Body of pancreas (tissue), 4 donors: ENCODE measurements at places on chromosomes 3 and 15.

- DNase-seq = peak; percentile 93
Measured at GRCh38 chr3:134364061-134364935, 9.9 kb downstream of the AMOTL2 start.

DNA sequence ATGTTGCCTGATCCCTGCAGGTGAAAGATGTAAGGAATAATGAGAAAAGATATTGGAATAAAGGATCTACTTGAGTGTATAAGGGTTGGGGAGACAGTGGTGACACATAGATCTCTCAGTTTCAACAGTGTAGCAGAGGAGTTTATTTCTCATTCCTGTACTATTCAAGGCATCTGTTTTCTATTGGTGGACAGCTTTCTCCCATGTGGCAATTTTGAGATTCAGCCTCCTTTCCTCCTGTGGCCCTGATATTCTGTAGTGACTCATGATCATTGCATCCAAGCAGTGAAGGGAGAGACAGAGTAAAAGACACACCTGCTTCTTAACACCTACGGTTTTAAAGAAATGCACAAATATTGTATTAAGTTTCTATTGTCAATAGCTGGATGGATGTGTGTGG is 327.6 kb downstream of the GRM7 start:
- DNase-seq = no peak

DNA sequence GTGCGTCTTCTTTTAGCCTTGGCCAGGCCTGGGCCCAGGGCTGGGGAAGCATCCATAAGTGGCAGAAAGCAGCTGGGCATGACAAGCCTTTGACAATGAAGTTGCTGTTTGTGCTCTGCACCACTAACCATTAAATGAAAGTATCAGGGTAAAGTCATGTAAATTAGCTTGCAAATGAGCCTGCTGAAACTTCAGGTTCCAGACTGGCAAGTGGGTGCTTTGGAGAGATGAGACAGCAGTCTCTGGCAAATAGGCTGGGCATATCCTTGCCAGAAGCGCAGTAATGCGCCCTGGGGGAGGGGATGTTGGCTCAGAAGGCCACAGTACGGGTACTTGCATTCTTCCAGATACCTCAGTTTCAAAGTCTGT is 40.7 kb downstream of the RAB6B start:
- no peak for DNase-seq

- DNase-seq = no peak
Measured at GRCh38 chr15:58243070-58243469, 104.9 kb downstream of the AQP9 start.

DNA sequence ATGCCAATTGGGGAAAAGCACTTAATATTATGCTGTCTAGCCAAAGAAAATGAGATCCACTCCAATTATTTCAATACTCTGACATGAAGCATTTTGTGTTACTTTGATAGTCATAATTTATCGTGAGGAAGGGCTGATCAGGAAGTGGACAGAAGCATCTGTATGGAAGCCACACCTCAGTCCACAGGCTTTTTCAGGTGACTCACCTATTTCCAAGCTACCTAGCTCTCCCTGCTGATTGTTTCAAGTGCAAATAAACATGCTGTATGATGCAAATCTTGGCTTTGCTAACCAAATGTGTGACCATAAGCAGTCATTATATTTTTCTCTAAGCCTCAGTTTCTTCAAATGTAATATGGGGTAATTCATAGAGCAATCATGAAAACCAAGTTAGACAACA is 30.8 kb upstream of the CPB1 start:
- peak; percentile 56 for DNase-seq

GRCh38 chr15:95690631-95691340 is 639.7 kb upstream of the NR2F2 start:
- no peak for DNase-seq

DNA sequence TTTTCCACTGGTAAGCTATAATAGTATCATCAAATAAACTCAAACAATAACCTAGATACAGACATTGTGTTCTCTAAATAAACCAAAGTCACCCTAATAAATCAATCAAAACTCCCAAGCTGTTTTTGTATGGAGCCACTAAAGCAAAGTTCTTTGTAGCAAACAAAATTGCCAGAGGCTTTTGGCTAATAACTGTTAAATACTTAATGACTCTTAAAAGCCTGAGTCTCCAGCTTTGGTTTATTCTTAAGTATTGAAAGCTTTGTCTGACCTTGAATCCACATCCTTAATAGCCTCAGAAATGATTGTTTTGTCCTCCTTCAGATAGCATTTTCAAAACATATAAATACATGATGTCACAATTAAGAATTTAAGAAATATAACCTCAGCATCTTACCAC is 725.3 kb downstream of the SI start:
- no peak for DNase-seq

- no peak for DNase-seq
Measured at GRCh38 chr3:138879541-138880380, 45.0 kb upstream of the PIK3CB start.

DNA sequence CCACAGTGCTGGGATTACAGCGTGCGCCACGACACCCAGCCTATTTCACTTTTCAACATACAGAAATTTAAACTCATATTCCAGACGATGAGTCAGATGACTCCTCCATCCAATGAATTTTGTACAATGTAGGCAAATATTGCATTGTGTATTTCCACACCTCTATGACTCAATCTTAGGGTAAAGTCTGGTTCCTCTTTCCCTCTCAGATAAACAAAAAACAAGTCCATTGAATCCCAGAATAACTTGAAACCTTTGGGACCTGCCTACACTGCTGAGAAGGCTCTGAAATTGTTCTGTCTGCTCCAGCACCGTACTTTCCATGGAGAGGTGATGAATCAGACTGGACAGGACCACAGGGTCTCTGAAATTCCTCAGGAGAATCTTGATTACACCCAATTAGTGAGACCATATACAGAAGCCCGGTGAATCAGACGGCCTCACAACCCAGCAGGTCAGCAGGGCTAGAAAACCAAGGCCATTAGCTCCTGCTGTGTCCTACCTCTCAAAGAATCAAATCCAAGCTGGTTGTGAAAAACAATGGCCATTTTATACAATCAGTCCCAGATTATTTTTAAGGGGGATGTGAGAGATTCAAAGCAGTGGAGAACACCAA is 112.6 kb downstream of the ERC2 start:
- DNase-seq = no peak

- DNase-seq = peak; percentile 7
Measured at GRCh38 chr15:25171111-25171811, 216.5 kb downstream of the SNRPN start.

DNA sequence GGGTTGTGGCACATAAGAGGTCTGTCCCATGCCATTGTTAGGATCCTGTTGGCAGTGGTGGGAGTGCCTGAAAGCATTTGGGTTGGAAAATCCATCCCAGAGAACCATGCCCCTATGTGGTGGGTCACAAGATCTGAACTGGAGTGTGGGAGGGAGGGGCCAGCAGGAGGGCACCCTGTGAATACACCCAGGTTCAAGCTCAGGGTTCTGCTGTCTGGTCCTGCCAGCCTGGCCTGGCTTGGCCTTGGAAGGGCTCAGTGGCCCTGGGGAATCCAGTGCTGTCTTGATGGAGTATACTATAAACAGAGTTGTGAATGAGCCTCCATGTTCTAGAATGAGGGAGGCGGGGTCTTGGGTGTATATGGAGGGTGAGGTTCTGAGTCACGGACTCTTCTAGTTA is 11.8 kb downstream of the ANKDD1A start:
- DNase-seq = no peak

- peak; percentile 37 for DNase-seq
Measured at GRCh38 chr3:129723558-129724324, 117.3 kb upstream of the PLXND1 start.

- DNase-seq = no peak
Measured at GRCh38 chr15:73881579-73882320, 8.4 kb downstream of the TBC1D21 start.

- DNase-seq = no peak
Measured at GRCh38 chr3:1501406-1502115, 408.7 kb downstream of the CNTN6 start.

DNA sequence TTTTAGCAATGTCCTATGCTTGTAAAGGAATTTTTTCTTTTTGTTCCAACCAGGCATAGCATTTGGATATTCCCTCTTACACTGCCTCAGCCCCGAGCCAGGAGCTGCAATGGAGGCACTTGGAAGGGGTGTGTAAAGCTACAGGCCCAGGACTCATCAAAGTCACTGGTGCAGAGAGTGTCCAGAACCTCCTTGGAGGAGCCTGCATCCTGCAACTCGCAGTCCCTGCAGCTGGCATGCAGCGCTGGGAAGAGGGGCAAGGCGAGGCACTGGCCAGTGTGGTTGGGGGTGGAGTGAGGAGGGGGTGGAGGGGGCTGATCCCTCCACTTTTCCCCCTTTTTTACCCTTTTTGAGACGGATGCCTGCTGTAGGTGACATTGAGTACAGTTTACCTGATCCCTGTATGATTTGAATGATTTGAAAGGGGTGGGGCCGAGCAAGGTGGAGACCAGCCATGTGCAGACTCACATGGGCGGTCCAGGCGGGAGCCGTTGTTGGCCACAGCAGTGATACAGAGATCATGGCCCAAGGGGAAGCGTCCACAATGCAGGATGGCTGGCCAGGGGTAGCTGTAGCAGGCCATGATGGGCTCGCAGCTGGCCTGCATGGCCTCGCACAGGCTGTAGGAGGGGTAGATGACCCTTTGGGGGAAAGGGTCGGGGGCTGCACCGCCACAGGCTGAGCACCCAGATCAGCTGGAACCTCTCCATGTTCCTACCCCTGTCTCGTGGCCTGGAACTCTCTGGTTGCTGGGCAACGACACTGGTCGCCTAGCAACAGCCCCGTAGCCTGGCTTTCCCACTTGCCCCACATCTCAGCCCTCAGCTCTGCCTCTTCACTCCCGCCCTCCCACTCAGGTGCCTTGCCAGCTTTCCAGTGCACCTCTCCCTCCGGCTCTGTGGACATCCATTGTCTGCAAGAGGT is 7.9 kb downstream of the P4HTM start:
- DNase-seq = no peak

- DNase-seq = no peak
Measured at GRCh38 chr3:62370858-62371719, 2.3 kb downstream of the FEZF2 start.

DNA sequence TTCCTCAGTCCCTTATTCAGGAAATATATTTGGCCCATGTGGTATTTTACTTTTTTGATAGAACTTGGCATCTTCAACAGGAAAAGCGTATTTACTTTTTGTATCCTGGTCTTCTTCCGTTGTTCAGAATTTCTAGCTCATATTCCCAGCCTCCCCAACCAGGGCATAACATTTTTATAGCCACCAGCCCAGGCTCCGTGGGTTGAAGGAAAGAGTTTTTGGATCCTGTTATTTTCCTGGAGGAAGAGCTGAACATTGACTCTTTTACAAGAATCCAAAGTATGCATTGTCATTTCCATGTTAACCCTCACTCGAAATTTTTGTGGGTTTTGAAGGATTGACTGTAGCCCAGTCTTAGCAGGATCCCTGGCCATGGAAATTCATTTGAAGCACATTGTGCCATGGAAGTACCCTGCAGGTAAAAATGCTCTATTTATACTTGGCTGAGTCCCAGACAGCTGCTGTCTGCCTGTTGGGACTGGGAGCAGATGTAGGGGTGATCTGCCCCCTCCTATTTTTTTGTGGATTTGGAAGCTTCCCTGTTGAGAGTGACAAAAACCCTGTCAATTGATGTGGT is 98.8 kb downstream of the AKAP13 start:
- no peak for DNase-seq

- DNase-seq = peak; percentile 18
Measured at GRCh38 chr3:138180375-138181029, 5.8 kb upstream of the DBR1 start.

DNA sequence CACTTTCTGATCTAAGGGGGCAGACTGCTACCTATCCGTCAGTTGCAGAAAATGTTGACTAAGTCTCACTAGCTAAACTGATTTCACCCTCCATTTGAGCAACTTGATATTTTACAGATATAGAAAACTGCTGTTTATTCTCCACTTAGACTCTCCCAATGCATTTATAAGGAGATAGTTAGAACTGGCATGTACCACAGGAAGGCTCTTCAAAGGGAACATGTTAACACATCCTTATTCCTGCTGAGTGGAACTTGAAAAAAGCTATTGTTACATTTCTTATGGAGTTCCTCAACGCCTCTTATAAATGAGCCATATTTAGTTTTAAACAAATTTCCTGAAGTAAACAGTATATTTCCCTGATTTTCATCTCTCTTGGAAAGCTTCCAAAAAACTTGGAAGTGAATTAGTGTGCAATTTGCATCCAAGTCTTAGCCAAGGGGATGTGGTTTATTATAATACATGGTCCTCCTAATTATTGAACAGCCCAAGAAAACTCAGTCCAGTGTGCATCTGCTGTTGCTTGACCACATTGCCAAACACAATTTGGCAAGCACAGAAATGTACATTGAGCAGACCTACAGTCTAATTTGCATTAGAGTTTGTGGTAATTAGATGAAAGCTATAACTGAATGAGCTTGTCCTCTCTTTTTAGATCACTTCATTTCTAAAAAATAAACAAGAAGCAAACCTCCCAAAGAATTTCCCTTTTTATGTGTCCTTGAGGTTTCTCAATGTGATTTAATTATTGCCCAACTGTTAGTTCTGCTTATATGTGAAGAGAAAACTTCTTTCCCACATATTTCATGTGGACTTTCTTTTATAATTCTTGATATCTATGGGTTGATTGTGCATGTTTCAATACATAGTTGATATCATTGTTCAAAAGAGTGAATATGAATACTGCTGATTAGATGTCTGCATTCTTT is 72.6 kb upstream of the DPH6 start:
- DNase-seq = no peak

DNA sequence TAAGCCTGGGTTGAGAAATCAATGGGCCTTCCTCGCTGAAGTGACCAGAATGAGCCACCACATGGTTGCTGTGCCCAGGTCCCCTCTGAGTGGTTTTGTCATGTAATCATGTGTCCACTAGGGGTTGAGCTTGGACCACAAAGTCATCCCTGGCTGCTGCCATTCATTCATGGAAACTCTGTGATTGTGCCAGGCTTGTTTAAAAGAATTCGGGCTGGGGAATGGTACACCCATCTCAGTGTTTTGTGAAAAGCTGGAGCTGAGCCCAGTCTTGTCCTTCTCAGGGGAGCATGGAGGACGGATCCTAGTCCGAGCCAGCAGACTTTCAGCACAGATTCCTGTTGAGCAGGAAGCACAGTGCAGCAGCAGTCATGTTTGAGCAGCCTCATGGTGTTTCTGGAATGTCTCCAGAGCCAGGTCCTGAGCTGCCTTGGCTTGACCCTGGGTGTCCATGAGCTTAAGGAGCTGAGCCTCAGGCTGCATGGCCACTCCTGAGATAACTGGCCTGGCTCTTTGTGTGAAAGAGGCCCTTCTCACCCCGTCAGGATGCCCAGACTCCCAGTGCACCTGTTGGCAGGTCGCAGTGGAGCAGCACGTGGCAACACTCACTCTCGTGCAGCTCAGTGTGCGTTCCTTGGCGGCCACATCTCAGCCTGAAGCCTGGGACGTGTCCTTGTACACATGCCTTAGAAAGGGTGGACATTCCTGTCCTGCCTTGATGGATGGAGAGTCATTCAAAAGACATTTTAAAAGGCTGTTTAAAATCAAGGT is 260.3 kb upstream of the TPM1 start:
- peak; percentile 90 for DNase-seq

- no peak for DNase-seq
Measured at GRCh38 chr3:52366527-52366926, 50.4 kb downstream of the DNAH1 start.

DNA sequence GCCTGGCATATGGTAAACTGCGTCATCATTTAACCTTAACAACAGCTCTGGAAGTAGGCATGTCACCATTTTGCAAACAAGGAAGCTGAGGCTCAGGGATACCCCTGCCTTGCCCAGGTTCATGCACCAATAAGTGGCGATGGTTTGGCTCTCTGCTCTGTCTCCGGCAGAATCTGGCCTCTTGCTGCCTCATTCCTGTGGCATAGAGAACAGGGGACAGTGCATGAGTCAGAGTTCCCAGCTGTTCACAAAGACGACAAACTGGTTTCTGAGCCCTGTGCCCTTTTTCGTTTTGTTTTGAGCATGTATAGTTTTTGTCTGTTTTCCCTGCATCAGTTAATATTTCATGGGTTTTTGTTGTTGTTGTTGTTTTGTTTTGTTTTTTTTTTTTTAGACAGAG is 236.8 kb downstream of the OPA1 start:
- DNase-seq = peak; percentile 83
